ENCODE measurements at places on chromosomes 12 and 14. TPM values are rescaled to one million over a fixed set of nuclear protein-coding genes. Genes with fewer than 3 reads are reported as not detected.

GARIN6 gene
- not detected for total RNA-seq

CALCOCO1 gene
- total RNA-seq: 153 TPM

RNASE7 gene
- total RNA-seq: not detected

MMP17 gene
- total RNA-seq: 2.6 TPM

CCDC85C gene
- 10.1 TPM for total RNA-seq

MORN3 gene
- not detected for total RNA-seq

ZNF384 gene
- 20.0 TPM for total RNA-seq

PTMS gene
- total RNA-seq: 69.5 TPM

GPR162 gene
- 0.78 TPM for total RNA-seq

NELL2 gene
- 3.6 TPM for total RNA-seq

OAS1 gene
- total RNA-seq: 4.3 TPM

NEMP1 gene
- total RNA-seq: 2.3 TPM

GRCh38 chr14:90632451-90632850 is 183.8 kb downstream of the TTC7B start:
- DNase-seq: no peak

- no peak for DNase-seq
These were observed 34.6 kb upstream of the TMTC2 start for GRCh38 chr12:82652071-82652470.

- DNase-seq: no peak
These were observed 86.2 kb upstream of the SSTR1 start for GRCh38 chr14:38121320-38122020.

DNA sequence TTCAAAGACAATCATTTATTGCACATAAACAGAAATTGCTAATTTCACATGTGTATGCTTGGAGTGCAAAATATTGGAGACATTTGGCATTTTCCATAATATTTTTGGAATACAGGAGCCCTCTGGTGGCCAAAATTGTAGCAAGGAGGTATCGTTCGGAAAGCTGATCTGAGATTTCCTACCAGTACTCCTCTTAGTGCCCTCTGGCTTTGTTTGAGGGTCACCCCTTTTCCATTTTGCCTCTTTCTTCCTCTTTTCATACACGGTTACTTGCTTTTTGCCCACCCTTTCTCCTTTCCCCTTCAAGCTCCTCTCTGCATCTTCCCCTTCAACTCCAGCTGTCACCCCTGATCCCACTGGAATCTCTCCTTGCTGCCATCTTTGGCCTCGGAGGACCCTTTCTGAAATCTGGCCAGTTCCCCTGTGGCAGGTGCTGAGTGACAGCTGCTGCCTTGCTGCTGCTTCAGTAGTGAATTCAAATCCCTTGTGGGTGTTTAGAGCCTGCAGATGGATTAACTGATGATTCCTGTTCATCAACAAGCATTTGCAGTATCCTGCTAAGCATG is 164.6 kb upstream of the PARP11 start:
- peak; percentile 61 for DNase-seq

DNA sequence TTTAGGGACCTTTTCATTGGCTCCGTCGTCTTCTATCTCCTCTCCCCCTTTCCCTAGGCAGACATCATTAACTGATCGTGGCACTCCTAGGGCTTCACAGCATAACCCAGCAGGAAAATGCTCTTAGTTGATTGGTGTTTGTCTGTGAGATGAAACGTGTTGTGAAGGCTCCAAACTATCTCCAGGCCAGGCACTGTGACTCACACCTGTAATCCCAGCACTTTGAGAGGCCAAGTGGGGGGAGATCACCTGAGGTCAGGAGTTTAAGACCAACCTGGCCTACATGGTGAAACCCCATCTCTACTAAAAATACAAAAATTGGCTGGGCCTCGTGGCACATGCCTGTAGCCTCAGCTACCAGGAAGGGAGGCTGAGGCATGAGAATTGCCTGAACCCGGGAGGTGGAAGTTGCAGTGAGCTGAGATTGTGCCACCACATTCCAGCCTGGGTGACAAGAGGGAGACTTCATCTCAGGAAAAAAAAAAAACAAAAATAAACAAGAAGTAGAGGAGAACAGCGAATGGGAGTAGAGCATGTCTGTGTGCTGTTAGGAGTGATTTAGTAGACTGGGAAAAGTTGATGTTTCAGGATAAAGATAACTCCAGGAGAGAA is 32.3 kb upstream of the WDR89 start:
- no peak for DNase-seq

DNA sequence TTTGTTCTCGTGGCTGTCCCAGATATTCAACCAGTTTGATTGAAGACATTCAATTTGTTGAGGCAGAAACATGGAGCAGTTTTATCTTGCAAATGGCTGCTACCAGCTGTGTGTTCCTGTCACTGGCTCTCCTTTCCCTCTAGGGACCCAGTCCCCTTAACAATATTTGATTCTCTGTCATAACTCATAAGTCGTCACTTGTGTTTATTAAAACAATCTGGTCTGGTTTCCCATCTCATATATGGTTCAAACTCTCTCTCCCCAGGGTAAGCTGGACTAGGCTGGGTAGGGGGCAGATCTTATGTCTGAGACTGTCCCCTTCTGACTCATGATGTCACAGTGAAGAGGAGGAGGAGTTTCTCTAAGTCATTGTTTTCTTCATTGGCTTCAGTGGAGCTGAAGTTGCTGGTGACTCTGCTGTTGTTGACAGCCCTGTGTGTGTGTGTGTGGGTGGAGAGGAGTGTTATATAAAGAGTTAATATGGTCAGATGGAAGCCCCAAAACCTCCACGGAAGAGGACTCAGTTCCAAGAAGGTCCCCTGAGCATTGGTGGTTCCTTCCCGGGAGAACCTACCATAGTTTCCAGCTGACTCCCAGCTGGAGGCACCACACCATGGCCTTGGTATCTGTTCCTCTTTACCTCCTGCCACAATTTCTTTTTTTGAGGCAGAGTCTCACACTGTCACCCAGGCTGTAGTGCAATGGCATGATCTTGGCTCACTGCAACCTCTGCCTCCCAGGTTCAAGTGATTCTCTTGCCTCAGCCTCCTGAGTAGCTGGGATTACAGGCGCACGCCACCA is 16.1 kb upstream of the GNG2 start:
- DNase-seq: no peak

- DNase-seq: no peak
These were observed 12.1 kb upstream of the IPO8 start for GRCh38 chr12:30707613-30708342.

DNA sequence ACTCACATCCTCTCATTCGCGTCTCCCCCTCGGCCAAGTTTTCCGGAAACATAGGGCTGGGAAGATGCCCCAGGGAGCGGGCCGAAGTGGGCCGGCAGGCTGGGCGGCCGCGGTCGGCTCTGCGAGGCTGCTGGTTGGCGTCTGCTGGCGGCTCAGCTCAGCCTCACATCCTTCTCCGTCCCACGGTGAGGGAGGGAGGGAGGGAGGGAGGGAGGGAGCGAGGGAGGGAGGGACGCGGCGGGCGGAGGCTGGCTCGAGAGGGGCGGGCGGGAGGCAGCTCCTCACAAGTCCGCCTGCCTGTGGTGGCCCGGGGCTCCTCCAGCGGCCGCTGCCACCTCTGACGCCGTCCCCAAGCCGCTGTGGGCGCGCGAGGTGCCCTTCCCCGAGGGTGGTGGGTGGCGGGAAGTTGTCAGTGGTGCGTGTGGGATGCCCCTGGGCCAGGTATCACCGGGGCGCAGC is 93.8 kb downstream of the RFLNA start:
- DNase-seq: peak; percentile 86

DNA sequence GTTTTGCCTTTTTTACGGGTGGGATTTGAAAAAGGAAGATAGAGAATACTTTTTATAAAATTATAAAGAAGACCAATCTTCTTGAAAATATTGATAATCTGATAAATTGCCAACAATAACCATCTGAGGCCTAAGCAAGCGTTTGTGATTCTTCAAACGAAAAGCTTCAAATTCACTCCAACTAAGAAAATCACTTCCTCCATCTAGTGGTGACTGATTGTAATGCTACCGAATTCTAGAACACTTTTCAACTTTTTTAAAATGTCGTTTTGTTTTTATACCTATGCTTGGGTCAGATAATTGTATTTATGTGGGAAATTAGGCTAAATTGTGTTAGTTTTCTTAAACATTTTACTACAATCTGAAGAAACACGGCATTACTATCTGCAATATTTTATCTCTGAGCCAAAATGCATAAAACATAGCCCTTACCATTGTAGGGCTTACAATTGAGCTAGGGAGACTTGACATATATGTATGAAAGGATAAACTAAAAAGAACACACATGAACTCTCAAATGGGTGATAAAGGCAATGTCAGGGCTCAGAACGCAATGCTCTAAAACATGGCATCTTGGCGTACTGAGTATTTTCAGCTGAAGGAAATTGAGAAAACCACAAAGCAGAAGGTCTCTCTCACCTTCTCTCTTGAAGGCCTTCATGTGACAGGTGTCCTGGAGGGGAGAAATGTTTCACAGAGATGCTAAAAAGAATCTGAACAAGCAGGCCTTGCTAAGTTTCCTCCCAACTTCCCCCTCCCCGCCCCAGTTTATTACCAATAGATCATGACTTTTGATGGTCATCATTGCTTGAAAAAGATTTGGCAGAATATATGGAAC is 36.8 kb upstream of the G2E3 start:
- no peak for DNase-seq

DNA sequence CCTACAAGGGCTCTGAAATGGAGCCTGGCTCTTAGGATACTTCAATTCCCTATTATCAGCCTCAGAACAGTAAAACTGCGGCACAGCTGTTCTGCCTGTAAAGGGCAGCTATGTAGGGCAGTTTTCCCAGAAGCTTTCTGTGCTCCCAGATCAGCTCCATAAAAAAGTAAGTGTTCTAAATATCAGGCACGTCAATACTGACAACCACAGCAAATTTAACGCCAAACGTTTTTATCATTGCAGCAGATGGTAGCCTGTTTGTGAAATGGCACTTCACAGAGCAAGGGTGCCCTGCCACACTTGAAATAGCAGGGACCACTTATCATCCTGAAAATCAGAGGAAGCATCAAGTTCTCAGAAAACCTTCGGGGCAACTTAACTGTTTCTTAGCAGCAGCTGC is 54.8 kb upstream of the PTHLH start:
- no peak for DNase-seq

- DNase-seq: no peak
These were observed 259.5 kb downstream of the MSRB3 start for GRCh38 chr12:65537978-65538377.

DNA sequence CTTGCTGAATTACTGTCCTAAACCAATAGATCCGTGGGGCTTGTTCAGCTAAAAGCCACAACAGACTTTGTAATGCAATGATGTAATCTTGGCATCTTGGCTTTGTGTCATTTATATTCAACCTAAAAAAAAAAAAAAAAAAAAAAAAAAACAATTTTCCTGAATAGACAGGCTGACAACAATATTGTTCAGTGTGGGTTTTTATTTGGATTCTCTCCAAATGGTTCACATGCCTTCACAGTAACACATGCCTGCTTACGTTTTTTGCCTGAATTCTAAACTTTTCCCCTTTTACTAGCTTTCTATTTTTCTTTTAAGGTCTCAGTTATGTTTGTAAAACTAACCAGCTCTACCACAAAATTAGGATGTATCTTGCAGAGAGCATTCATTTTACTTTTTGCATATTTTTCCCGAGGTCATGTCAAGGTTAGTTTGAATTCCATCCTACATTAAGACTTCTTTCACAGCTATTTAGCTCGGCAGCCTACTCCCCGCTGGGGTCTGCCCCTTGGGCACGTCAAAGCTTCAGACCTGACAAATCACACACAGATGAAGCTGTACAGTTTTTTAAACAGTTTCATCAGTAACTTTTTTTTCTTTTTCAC is 213.7 kb upstream of the NPAS3 start:
- DNase-seq: no peak

GRCh38 chr14:66495218-66496098 is 9.3 kb downstream of the CCDC196 start:
- DNase-seq: peak; percentile 66

- DNase-seq: no peak
These were observed 6.6 kb downstream of the PPTC7 start for GRCh38 chr12:110576504-110576903.

DNA sequence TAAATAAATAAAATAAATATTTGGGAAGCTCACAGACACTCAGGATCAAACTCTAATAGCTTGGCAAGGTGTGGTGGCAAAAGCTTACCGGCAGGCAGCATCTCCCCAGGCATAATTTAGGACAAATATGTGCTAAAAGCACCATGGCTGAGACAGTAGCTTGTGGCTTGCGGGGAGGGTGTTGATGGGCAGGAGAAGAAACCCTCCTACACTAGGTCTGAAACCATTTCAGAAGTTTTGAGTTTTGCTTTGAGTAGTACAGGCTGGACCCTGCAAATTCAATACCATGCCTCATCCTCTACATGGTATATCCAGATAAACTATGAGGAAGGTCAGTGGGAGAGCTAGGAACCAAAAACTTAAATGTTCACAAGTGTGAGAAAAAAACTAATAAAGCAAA is 33.1 kb downstream of the MAP3K9 start:
- no peak for DNase-seq

DNA sequence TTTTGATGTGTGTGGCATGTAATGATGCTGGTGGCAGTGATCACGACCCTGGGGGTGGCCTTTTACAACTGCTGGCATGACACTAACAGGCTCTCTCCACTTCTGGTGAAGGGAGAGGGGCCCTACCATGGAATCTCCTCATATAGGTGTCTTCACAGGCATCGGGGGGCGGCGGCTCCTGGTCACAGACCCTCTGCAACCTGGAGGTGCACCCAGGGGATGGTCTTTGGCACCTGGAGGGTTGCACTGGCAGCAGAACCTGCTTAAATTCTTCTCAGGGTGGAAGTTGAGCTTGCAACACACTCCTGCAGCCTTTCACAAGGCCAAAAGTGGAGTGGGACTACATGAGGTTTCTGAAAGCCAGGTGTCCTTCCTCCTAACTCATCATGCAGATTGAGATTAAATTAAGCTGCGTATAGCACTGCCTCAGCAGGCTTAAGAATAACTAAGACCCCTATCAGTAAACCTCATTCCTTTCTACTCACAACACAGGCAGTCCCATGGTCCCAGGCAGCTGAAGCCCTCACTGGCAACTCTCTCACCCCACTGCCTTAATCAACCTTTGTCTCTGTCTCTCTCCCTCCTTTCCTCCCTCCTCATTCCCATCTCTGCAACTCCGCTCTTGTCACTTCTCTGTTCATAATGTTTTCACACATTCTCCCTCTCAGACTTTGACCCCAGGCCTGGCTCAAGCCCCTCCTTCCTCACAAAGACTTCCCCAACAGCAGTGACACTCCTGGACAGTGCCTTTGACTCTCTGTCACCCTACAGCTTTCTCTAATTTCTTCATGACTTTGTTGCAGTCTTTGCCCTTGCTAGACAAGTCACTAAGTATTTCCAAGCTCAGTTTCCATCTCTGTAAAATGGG is 18.9 kb downstream of the NID2 start:
- DNase-seq: no peak

- DNase-seq: no peak
These were observed 9.1 kb upstream of the TDG start for GRCh38 chr12:103956509-103957027.

Data from body of pancreas (tissue), 4 donors.